Activated T-cell treated with anti-CD3 and anti-CD28 coated beads, Interleukin-2, amount 50 U/mL, for 48 hours (primary cell): ENCODE measurements at places on chromosomes 5 and 9.

DNA sequence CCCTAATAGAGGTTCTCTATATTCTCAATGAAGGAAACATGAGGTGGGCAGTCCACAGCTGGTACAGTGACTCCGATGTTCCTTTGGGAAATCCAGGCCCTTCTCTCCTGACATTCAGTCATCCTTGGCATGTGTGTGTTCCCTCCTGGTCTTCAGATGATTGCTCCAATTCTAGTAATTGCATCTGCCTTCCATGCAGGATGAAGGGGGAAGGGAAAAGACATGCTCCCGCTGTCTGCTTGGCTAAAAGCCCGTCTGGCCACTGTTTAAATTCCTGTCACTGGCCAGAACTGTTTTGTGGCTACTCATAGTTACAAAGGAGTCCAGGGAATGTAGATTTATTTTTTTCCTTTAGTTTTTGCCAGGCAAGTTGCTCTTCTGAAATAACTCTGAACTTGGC, 65.0 kb downstream of the MAST4 start:
- no peak for DNase-seq

DNA sequence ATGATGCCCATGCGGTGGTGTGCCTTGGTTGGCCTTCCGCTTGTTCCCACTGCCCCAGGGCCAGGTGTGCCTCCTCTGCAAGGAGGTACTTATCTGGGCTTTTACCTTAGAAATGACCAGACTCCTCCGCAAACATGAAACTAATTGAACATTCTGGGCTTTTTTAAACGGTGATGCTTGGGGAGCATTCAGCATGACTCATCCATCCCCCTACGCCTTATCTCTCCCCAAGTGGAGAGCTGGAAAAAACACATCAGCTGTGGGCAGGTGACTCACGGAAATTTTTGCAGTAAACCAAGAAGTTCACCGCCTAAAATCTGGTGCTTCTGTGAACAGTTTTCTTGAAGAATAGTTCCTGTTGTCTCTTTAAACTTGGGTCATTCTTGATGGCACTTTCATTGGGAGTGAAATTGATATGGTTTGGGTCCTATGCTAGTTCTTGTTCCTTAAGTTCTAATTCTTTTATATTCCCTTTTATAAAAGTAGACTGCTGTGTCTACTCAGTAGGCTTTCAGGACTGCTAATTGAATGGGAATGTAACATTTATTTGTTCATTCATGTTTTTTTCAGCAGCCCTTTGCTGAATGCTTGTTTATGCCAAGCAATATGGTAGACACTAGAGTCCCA, 39.6 kb downstream of the SFXN1 start:
- DNase-seq = peak; percentile 91

DNA sequence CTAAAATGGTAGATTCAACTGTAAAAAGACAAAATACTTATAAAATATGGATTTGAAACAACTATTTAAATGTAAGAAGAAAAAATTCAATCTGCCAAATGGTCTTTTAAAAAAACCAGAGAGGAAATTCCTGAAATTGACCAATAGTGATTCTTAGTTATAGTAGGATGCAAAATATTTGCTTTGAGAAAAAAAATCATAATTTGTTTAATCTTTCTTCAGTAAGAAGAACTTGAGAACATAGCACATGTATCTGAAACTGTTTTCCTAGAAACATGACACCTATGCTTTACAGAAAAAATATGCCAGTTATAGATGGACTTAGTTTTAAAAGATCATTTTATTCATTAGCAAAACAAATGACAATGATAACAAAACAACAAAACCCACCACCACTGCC, 186.9 kb upstream of the CD180 start:
- DNase-seq = no peak

- no peak for DNase-seq
These were observed 106.1 kb upstream of the FBXL17 start for GRCh38 chr5:108487951-108488350.

DNA sequence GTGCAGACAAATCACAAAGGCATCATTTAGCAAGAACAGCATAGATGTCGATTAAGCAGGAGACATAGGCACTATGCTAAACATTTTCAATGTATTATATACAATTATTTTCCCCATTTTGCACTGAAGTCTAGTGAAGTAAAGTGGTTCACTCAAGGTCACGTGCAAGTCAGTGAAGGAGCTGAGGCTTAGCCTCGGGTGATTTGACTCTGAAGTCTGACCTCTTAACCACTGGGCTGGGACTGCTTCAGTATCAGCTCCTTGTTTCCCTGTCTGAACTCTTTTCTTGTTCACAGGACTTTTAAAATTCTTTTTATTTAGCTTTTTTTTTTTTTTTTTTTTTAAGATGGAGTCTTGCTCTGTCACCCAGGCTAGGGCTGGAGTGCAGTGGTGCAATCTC, 262.7 kb downstream of the DRD1 start:
- no peak for DNase-seq
